ENCODE measurements at places on chromosomes 12 and 14.

DNA sequence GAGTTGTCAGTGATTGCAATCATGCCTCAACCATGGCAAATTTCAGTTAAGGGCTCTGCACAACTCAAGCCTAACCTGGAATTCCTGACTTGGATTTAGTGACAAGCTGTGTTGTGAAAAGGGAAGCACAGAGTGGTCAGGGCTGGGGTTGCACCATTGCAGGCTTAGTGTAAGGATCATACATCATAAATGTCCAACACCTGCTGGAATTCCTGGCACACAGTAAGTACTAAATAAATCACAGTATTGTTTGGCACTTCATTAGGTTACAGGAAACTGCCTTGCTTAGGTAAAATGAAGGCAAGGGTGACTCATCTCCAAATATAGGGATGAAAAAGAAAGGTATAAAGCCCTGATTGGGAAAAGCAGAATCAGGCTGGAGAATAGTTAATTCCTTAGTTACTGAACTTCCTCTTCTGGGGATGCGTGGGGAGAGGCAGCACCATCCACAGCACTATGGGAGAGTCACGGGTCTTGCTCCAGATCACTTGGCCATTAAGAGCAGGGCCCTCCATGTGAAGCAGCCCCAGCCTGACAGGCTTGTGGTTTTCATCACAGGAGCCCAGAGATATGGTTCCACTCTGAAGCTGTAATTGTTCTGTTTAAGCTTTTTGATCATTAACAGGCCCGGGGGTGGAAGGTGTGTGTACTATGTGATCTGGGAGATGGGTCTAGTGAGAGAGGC, 39.7 kb downstream of the SLC8A3 start:
- DNase-seq = no peak

- DNase-seq = no peak
These were observed 77.4 kb downstream of the FBXL14 start for GRCh38 chr12:1517007-1517406.

- DNase-seq = no peak
These were observed at the start of gene GPR65 for GRCh38 chr14:88005050-88005481. Gene GPR65 (plus strand): TSS chr14:88005135. CDS start chr14:88010848, 5,713 bp downstream.

GRCh38 chr12:3353621-3354020, 137.4 kb upstream of the PRMT8 start:
- DNase-seq = no peak

DNA sequence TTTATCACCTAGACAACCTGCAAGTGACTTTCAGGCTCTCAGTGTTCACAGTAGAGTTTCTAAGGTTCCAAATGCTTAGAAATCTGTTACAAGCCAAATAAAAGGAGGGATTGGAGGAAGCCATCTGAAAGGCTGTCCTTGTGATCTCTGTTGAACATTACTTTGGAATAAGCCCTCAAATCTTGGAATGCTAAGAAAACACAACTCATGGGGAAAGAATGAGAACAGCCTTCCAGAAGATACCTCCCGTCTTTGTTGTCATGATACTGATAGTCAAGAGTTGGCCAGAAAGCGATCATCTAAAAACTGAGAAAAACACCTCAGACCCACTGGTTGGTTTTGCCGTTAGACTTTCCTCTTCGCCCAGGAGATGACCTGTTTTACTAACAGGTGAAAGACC, 44.4 kb upstream of the KCNK13 start:
- DNase-seq = no peak

- DNase-seq = no peak
These were observed 22.7 kb upstream of the ORAI1 start for GRCh38 chr12:121603581-121603980.

DNA sequence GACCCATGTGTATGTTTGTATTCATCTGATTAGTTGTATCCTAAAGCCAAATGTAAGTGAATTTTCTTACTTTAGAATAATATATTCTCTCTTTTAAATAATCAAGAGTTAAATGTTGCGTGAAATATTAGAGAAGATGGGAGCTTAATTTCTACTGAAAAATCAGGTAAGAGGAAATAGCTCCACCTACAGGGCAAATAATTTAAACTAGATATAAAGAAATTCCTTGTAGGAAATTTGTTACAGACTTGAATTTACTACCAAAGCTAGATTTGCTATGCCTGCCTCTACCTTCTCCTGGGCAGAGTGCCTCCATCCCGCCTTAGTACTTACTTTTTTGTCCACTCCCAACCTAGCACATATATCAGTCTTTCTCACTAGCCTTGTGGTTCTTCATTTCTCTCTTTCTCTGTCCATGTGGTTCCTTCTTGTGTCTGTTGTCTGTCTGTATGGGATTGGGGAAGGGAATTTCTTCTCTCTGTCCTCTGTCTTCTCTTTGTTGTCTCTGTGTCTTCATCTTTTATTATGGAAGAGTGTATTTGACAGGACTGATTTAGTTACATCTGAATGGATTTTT, 44.7 kb downstream of the PALS1 start:
- DNase-seq = peak; percentile 16

- DNase-seq = no peak
These were observed 2.2 kb upstream of the CDKN3 start for GRCh38 chr14:54394596-54394995.

DNA sequence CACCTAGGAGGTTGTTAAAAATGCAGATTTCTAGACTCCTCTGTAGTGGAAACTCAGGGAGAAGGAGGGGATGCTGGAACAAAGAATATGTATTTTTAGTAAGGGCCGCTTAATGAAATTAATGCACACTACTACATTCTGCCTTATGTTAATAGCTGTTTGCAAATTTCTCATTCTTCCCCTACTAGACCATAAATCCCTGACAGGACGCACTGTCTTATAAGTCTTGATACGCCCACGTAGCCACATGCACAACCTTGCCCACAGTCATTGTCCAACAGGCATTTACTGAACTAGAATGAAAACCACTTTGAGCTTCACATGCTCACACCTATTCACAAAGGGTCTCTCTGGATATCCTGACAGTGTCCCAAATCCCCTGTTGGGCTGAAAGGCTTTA, 10.5 kb downstream of the KRT2 start:
- DNase-seq = no peak

DNA sequence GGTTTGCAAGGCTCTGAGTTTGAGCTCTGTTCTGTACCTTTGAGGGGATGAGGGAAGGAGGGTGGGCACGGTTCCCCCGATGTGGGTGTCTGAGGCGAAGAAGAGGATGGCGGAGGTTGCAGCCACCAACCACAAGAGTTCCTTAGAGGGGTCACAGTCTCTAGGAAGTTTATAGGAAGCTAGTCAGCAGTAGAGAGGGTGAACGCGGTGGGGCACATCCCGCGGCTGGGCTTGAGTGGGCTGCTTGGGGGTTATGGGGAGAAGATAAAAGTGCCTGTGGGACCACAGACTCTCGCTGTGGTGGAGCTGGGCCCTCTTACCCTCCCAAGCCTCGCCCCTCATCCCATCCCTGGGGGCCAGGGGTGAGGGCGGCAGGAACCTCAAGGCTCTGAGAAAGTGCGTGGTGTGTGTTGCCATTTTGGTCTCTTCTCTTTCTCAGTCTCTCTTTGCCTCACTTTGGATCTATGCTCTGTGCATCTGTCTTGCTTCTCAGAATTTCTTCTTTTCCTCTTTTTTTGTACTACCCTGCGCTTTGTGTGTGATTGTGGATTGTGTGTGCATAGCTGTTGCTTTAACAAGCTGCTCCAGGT, 2.7 kb downstream of the CD4 start:
- DNase-seq = no peak

- DNase-seq = no peak
These were observed 6.2 kb downstream of the SHMT2 start for GRCh38 chr12:57235728-57236131.

DNA sequence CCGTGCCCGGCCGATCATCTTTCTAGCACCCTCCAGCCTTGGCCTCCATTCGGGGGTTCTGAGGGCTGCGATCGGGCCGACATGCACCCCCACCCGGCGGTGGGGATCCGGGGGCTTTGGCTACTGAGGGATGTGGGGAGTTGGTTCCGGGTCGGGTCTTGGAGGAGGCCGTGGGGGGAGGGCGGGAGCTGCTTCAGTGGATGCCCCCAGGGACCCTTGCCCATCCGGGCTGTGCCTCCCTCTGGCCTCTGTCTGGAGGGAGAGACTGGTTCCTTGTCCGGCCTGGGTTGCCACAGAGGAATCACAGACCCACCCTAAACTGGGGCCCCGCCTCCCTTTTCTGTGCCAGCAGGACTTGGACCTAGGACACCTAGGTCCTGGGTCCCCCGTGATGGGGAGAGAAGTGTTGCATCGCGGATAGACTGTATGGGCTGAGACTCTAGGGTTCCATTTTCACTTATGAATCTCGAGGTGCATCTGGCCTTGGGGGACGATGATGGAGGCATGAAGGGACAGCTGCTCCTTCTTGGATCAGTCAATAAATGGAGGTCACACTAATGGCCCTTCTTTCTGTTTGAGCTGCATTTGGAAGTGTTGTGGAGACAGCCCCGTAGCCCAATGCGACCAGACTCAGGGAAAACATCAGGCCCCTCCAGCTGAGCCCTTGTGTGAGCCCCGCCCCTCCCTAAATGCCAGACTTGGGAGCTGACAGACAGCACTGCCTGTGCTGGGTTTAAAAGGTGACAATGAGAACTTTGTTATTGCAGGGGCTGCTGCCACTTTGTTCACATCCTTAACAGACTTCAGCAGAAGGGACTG, 577 bp downstream of the DTX3 start:
- DNase-seq = no peak

DNA sequence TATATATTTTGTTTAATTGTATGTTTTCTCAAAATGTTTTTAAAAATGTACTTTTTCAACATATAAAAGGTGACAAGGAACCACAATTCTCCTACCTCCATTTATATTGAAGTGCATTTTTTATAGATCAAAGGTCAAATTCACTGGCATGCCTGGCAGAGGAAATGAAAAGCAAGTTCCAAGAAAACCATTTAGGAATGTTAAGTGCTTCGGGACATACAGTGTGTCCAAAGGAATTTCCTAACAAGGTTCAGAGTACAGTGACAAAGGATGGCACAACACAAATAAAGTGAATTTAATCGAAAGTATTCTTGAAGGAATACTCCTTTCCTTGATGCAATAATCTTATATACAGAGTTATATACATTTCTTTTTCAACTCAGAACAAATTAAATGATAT, 242.3 kb downstream of the CCER1 start:
- DNase-seq = no peak

DNA sequence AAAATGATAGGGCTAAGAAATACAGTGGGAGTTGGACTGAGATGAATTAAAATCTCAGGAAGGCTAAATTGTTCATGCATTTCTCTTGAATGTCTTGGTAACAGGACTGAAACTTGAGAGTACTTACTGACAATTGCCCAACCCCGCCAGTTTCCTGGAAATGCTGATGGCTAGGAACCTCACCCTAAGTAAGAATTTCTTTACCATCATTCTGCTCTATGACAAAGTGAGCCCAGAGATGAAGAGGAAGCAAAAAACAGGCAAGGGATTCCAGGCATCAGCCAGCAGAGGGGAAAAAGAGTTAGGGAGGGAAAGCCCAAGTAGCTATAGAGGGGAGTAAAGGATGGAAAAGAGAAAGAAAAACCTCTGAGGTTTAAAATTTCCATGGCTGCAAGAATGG, 397.7 kb downstream of the MDGA2 start:
- DNase-seq = no peak

DNA sequence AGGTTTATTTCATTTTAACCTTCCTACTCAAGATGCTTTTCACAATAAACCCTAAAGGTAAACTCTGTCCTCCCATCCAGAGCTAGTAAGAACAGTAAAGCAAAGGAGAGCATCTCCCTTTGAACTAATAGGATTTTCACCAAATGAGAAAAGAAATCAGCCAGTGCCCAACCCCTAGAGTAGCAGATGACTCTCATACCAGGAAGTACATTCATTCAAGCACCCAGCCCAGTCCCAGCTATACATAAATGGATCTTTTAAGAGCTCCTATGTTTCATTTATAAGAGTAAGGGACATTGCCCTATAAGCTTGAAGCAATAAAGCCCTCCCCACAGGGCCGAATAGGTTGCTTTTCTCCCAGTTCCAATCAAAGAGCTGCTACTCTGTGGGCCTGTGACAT, 7.6 kb downstream of the BAZ2A start:
- DNase-seq = no peak

DNA sequence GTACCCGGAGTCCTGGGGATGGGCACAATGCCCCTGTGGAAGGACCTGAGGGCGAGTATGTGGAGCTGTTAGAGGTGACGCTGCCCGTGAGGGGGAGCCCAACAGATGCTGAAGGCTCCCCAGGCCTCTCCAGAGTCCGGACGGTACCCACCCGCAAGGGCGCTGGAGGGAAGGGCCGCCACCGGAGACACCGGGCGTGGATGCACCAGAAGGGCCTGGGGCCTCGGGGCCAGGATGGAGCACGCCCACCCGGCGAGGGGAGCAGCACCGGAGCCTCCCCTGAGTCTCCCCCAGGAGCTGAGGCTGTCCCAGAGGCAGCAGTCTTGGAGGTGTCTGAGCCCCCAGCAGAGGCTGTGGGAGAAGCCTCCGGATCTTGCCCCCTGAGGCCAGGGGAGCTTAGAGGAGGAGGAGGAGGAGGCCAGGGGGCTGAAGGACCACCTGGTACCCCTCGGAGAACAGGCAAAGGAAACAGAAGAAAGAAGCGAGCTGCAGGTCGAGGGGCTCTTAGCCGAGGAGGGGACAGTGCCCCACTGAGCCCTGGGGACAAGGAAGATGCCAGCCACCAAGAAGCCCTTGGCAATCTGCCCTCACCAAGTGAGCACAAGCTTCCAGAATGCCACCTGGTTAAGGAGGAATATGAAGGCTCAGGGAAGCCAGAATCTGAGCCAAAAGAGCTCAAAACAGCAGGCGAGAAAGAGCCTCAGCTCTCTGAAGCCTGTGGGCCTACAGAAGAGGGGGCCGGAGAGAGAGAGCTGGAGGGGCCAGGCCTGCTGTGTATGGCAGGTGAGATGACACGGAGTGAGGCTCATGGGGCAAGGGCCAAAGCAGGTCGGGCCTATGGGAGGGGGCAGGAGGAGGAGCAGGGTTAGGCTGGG, 4.5 kb downstream of the ARHGEF40 start:
- no peak for DNase-seq

DNA sequence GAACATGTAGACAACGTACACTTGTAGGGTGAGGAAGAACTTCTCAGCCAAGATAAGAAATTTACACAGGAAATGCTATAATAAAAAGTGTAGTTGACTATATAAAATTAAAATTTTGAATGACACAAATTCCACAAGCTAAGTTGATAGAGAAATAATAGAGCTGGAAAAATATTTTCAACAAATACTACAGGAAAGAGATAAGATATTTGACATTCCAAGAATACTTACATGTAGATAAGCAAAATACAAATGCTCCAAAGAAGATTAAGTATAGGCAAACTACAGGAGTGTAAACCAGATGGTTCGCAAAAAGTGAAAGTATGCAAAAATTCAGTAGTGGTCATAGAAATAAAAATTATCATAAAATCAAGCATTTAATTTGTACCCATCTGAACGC, 49.2 kb upstream of the ANP32D start:
- DNase-seq = no peak

GRCh38 chr12:99914206-99914605, 70.5 kb downstream of the ANKS1B start:
- no peak for DNase-seq

- DNase-seq = no peak
These were observed 20.2 kb downstream of the KRT8 start for GRCh38 chr12:52884526-52885293.
